Activated CD8-positive, alpha-beta memory T cell treated with anti-CD3 and anti-CD28 coated beads for 24 hours (primary cell): ENCODE measurements at places on chromosomes 3 and 15.

DNA sequence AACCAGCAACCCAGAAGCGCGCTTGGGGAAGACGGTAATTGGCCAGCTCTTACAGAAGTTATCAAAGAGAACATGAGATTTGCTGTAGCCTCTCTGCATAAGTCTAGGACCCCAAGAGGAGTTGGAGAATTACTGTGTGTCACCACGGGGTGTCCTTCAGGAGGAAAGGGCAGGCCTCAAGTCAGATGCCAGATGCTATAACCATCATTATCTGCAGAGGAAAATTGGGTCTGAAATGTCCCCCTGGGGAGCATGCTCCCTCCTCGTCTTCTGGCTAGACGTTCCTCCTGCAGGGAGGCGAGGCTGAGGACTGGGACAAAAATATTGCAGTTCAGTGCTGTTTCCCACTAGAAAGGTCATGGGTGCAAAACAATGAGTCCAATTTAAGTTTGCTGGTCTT, 380.5 kb upstream of the CFAP20DC start:
- DNase-seq = no peak

GRCh38 chr3:53195602-53196574, 34.9 kb downstream of the PRKCD start:
- peak; percentile 89 for DNase-seq

DNA sequence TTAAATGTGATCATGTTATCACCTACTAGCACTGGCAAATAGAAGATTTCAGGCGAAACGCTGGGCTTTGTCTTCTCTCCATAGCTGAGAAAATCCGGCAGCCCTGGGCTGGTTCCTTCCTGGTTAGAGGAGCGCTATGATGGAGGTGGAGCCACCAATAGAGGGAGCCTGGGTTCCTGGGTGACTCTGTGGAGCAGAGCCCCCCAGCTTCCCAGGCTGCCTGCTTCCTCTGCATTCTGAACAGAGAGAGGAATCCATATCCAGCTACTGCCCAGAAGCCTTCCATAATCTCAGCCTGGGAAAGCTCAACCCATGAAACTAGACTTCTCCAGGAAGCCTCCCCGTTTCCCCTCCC, 32.6 kb upstream of the IQSEC1 start:
- DNase-seq = no peak

DNA sequence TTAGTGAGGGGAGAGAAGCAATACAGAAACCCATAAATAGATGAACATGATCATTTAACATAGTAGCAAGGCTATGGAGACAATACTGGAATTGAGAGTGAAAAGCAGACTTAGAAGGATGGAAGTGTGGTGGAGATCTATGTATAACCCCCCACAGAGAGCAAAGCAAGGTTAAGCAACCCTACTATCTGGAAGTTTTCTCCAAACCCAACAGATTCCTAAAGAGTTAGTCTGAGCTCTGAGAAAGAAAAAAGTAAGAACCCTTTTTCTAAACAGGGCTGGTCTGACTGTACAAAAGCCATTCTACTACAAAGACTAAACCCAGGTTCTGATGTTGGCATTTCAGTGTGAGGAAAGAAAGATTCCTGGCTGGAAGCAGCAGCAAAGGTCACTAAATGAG, 153.2 kb downstream of the WNT5A start:
- no peak for DNase-seq

DNA sequence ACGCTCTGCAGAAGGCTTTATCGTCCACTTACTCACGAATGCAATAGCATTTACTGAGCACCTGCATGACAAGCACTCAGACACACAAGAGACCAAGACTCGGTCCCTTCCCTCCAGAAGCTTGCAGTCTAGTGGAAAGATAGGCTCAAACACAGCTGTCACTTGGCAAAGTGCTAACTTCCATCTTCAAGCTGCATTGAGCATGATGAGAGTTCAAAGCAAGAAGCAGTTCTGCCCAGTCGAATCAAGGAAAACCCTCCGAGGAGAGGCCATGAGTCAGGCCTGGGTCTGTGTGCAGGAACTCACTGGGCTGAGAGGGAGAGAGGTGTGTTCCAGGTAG, 51.5 kb downstream of the C3orf20 start:
- DNase-seq = no peak
